ENCODE measurements at places on chromosomes 6 and 20.
A peak's percentile ranks its signal among the peaks of the same experiment; 100 is the strongest.

- no peak for DNase-seq
These were observed 28.8 kb downstream of the GCM1 start for GRCh38 chr6:53119772-53120409.

- no peak for DNase-seq
These were observed 212.0 kb upstream of the DTNBP1 start for GRCh38 chr6:15874821-15875220.

- no peak for DNase-seq
These were observed 39.6 kb upstream of the GTSF1L start for GRCh38 chr20:43766385-43766784.

- peak; percentile 50 for DNase-seq
These were observed 12.3 kb downstream of the TGM2 start for GRCh38 chr20:38152621-38153221.

DNA sequence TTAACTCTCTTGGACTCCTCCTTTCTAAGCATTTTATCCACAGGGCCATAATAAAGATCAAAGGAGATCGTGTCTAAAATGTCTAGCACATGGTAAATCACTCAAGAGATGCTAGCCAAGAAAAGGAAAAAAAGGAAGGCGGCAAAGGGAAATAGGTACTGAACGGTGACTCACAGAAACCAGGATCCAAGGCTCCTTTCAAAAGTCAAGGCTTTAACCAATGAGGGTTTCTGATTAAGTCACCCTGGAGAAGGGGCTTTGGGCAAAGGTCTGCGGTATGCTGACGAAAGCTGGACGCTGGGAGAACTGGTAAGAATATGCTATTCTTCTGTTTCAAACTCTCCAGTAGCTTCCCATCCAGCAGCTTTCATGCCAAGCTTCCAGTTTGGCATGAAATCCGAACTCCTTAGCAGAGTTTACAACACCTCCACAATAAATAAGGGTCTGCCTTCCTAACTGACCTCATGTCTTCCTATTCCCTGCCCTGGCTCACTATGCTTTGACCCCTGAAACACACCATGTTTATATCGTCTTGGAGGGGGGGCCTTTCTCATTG lies 1.0 kb downstream of the TOMM34 start:
- DNase-seq = peak; percentile 66

- DNase-seq = no peak
These were observed 61.7 kb upstream of the XRN2 start for GRCh38 chr20:21241406-21241805.

DNA sequence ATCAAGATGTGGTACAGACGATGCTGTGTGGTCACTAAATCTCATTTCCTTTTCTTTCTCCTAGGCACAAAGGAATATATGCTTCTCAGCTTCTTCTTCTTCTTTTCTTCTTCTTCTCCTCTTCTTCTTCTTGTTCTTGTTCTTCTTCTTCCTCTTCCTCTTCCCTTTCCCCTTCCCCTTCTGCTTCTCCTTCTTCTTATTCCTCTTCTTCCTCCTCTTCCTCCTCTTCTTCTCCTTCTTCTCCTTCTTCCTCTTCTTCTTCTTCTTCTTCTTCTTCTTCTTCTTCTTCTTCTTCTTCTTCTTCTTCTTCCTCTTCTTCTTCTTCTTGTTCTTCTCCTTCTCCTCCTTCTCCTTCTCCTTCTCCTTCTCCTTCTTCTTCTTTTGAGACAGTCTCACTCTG lies 190.4 kb upstream of the DTNBP1 start:
- DNase-seq = no peak

- no peak for DNase-seq
These were observed 67.7 kb downstream of the PLEKHG1 start for GRCh38 chr6:150667359-150667758.

DNA sequence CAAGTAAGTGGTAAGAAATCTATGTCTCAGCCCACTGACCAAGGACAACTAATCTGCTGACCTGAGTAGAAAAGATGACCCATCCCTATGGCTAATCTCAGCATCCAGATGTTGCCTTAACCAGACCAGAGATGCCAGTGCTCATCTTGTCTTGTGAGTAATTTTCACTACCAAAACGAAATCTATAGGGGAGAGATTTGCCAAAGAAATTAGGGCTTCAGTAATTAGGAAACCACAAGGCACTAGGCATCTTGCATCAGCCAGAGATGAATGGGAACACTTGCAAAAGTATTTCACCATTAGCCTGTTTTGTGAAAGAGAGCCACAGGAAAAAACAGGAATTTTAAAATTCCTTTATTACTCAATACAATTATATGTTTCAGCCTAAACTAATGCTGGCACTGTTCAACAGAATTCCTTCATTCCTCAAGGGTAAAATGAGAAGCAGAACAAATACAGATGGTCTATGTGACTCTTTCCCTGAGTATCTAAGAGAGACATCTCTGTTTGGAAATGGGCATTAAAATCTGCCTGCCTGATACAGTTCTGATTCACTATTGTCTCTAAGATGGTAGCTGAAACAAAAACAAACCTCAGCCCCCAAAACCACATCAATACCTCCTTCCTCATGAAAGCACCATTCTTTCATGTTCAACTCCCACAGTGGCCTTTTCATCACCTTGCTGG lies 87.8 kb downstream of the GMDS start:
- DNase-seq = no peak

Measured in activated CD4-positive, alpha-beta T cell treated with anti-CD3 and anti-CD28 coated beads, Interleukin-10, Interleukin-2, amounts not matched to agents 100 ng/mL and 50 ng/mL, durations not matched to agents 16 hours and 8 hours (primary cell).